ENCODE measurements at places on chromosomes 1 and 21.

DNA sequence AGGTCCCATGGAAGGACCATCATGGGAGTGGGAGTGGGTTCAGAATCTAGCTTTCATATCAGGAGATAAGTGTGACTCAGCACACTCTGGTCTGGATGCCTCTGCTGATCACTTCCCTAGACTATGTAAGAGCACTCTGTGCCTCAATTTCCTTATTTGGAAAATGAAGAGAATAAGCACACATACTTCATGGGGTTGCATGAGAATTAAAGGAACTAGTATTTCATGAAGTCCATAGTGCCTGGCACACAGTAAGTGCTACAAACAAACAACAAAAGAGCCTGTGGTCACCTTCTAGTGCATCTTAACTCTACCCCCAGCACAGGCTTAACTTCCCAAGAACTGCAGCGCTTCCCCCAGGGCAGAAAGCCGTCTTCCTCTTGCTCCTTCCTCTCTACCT, 9.6 kb upstream of the IL20 start:
- no peak for DNase-seq

DNA sequence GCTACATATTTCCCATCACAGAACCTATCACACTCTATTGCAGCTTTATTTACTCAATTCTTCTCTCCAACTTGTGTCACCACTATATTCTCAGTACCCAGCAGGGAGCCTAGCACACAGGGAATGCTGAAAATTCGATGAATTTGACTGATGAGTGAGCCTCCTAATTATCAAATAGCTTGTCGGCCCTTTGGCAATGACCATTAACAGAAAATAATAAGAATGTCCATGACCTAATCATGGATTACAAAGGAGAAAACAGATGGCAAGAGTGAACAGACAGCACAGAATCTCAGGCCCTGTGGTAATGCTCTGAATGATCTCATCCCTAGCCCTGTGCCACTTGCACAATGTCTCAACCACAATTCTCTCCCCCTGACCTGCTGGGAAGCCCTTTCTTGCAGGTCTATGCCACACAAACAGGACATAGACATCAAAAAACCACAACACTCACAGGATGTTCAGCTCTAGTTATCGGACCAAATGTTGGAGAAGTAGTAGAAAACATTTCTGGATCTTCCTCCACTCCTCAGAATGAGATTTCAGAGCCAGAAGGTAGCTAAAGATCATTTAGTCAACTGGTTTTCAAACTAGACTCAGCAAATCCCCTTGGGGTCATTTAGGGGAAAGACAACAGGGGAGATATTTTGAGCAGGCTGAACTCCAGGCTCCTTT, 68.4 kb downstream of the LUZP1 start:
- DNase-seq: peak; percentile 62

DNA sequence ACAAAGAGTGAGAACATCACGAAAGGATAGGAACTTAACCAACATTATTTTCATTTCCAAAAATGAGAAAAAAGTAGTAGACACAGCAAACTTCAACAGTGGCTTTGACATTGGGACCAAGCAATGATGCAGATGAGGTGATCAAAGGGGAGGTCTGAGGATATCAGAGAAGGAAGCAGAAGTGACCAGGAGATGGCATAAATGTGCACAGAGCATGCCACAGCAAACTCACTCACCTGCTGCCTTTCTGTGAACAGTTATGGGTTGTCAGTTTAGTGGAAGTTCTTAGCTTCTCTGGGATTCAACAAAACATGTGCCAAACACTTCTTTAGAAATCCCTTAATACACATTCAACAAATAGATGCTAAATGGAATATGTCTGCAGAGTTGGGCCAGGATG, 290.1 kb downstream of the PLPP3 start:
- no peak for DNase-seq

DNA sequence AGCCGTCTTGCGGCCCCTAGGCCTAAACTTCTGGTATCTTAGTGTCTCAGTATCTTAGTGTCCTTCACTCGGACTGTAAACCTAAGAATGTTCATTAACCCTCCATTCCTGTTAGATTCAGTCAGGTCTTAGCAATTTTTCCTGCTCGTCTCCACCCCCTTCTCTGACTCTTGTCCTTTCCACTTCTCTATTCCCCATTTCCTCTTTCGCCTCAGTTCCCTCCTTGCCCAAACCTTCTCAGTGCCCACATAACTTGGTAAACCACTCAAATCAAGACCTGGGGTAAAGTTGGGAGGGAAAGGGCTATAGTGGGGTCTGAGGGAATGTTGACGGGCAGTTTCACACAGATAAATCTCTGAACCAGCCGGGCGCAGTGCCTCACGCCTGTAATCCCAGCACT, 726 bp upstream of the FCER1G start:
- DNase-seq: no peak

DNA sequence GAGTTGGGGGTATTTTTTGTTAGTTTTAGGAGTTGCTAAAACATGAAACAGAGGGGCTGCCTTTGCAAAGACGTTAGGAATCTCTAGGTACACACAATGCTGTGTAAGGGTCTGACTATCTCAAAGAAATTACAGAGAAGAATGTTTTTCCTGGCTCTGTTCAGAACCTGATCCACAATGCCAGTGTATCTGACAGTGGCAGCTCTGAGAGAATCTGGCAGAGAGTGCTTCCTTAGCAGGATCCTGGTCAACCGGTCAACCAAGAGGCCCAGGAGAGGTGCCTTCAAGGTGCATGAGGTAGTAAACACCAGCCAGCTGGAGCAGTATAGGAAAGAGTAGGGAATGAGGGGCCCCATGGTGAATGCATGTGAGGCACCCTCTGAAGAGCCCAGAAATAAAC, 40.9 kb upstream of the RGS1 start:
- DNase-seq: no peak

- DNase-seq: no peak
These were observed 134.3 kb upstream of the ZBTB40 start for GRCh38 chr1:22317231-22317919.

All from fibroblast of the conjunctiva (primary cell).